ENCODE measurements at places on chromosomes 11 and 22.

GRCh38 chr11:34585735-34586487 lies 35.0 kb upstream of the EHF start:
- DNase-seq: no peak

- DNase-seq: no peak
Observed at GRCh38 chr11:8839957-8840945, 70.7 kb upstream of the AKIP1 start.

DNA sequence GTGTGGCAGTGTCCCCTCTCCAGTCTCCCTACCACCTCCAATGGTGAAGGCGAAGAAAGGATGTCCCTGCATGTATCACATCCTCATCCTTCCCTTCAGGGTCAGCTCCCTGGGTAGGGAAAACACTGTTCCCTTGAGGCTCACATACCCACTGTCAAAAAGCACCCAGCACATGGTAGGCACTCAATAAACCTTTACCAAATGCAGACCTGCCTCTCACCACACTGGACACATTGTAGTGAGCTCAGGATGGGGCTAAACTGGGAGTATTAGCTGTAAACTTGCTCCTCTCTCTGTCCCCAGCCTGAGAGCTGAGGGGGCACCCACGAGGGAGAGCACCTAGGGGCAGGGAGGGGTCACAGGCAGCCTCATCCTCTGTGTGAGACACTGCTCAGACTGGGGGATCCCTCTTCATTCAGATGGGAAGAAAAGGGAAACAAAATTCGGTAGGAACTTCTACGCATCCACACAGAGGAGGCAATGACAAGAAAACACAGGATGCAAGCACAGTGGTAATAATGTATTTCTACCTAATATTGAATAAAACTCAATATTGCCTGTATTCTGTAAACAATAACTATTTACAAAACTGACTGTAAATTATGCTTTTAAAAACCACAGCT lies 101.6 kb upstream of the TOP3B start:
- DNase-seq: no peak

DNA sequence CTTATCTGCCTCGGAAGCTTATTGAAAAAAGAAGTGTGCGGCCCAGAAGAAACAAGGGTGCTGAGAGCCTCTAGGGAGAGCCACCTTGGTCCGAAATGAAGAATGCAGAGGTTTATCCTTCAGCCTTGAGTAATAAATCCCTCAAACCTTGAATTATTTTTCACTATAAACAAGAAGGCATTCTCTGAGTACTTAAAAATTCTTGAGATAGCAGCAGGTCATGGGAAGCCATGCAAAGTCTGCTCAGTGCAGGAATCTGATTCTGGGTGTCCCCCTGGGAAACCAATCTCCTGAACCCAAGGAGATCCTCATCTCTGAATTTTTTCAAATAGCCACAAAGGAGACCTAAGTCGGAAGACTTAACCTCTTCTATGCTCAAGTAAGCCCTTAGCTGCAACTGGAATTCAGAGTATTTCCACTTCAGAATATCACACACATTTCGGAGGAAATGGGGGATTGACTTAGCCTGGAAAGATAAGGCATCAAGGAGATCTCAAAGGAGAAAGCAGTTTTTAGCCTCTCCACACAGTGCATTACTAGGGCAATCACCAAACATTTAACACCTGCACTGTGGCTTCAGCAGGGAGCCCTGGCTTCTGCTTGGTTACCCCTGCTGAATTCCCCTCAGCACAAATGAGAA lies 365.0 kb downstream of the ETS1 start:
- no peak for DNase-seq

GRCh38 chr22:28992565-28993356 lies 68.9 kb downstream of the C22orf31 start:
- DNase-seq: no peak

DNA sequence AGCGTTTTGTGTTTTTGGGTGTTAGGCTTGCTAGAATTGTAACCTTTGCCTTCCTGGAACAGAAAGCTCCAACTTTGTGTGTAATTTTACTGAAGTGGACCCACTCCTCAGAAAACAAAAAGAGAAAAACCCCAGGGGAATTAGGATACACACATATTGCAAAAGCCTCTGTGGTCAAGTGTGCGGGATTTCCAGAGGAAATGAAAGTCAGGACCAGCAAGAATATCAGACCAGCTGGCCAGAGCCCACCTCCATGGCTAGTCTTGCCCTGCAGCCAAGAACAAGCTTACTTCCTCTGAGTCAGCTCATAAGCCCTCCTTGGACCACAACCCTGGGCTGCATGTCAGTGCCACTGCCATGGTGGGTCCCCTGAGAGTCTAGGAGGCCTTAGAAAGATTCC lies 37.0 kb upstream of the FTH1 start:
- DNase-seq: no peak

- no peak for DNase-seq
Observed at GRCh38 chr11:68189888-68190287, 23.2 kb downstream of the KMT5B start.

GRCh38 chr11:70732023-70732880 lies 333.9 kb downstream of the CTTN start:
- no peak for DNase-seq
